IPS-NIHi11 (cell line): ENCODE measurements at places on chromosomes 13 and 19.

- DNase-seq: no peak
Observed at GRCh38 chr13:23411706-23412105, 21.8 kb downstream of the SACS start.

- DNase-seq: no peak
Observed at GRCh38 chr19:58570770-58571574, 2.2 kb downstream of the MZF1 start.

DNA sequence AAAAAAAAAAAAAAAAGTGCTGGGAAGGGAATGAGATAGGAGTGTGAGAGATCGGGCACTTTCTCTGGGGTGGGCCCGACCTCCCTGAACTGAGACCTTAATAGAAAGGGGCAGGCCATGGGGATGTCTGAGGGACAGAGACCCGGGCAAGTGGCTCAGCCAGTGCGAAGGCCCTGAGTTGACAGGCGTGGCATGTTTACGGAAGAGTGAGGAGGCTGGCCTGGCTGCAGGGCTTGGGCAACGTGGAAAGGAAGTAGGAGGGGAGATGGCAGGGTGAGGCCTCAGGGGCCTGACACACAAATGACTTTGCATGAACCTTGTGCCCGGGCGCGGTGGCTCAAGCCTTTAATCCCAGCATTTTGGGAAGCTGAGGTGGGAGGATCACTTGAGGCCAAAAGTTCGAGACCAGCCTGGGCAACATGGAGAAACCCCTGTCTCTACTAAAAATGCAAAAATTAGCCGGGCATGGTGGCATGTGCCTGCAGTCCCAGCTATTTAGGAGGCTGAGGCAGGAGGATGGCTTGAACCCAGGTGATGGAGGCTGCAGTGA lies 13.9 kb downstream of the FCHO1 start:
- no peak for DNase-seq

DNA sequence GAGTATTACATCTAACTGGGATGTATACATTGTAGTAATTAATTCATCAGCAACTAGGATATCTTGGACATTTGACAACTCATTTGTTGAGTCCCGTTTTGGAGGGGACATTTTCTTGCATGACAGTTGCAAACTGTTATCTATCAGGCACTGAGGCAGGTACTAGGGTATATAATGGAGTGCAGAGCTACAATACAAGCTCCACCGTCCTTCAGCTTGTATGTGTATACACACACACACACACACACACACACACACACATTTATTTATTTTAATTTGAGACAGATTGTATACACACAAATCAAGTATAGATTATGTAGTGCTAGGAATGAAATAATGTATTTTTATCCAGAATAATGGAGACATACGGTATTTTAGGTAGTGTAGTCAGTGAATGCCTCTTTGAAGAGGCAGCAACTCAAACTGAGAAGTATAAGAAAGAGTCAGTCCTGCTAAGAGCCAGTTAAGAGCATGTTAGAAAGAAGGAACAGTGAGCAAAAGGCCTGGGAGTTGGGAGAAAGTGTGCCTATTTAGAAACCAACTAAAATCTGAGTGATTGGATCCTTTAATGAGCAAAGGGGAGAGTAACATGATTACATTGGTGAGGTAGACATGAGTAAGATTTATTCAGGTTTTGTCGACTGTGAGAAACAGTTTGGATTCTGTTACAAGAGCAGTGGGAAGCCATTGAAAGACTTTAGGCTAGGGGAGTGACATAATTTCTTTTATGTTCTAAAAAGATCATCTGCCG lies 74.5 kb downstream of the NBEA start:
- no peak for DNase-seq

DNA sequence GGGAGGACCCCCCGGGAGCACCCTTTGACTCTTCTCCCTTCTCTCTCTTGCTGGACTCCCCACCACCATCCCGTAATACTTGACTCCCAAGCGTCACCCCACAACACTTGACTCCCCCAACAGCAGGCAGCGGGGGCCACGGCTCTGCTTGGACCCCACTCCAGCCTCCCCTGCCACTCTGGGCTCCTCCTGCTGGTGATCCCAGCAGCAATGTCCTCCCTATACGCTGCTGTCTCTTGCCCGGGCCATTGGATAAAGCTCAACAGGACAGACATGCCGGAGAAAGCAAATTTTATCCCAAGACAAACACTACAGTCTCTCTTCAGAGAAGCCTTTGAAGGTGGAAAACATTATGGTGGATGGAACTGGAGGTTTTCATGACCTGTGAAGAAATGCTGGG lies 20.4 kb upstream of the AMER2 start:
- DNase-seq: no peak

DNA sequence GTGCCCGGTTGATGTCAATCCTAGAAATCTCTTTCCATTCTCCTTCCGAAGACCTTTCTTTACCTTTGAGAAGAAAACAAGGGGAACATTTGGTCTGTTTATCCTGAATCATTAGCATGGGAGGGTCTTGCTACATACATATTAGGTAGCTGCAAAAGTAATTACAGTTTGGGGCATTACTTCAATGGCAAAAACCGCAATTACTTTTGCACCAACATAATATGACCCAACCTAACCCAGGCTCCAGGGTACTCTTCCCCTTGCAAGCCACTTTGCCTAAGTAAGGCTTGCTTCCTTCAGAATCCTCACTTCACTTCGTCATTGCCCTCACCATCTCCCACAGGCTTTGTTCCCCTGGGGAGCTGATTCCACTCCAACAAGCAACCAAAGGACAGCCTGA lies 662.7 kb downstream of the DIAPH3 start:
- DNase-seq: no peak

GRCh38 chr13:35179494-35179893 lies 237.4 kb downstream of the NBEA start:
- no peak for DNase-seq

DNA sequence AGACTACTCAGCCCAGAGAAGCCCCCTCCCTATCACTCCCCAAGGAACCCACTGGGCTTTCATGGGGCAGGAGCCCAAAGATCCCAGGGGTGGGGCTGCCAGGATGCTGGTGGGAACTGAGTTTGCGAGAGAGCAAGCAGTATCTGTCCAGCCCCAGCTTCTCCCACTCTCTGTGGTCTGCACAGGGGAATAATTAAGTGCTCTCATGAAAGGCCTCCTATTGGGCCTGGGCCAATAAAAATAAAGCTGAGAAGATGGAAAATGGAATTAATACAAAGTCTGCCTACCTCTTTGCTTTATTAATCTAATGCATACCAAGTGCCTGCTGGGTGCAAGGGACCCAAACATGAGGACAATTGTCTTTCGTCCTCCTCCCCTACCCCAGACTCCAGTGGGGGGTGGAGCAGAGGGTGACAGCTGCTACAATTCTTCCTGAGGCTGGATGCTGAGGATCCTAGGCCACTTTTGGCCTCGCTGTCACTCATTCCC lies 5.4 kb downstream of the DDX39A start:
- no peak for DNase-seq

- DNase-seq: no peak
Observed at GRCh38 chr13:39965309-39965708, 309.8 kb downstream of the COG6 start.

GRCh38 chr19:44907613-44908012 lies 2.0 kb downstream of the APOE start:
- DNase-seq: no peak

DNA sequence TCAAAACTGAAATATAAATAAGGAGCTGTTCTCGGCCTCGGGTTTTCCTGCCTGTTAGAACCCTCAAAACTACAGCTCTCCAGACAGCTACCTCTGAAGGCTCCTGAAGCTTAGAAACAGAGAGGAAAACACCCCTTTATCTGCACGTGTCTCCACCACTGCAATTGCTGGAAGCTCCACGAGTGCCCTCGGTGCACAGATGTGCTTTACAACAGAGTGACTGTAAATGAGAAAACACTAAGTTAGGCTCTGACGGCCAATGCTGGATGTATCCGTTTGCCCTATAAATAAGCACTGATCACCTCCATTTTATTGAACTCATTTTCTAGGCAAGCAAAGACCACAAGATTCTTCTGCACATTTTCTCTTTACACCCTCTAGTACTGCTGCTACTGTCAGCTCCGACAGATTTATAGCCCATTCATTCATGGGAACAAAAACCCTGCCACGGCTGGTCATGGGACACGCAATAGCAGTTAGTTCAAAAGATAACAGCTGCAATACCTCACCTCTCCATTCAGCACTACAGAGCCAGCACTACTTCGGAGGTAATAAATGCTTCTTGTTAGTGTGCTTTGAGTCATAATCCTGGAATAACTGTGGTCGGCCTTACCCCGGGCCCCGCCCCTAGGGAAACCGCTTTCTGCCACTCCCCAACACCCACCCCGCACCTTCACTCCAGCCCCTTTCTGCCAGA lies 241.1 kb upstream of the ZNF507 start:
- no peak for DNase-seq

DNA sequence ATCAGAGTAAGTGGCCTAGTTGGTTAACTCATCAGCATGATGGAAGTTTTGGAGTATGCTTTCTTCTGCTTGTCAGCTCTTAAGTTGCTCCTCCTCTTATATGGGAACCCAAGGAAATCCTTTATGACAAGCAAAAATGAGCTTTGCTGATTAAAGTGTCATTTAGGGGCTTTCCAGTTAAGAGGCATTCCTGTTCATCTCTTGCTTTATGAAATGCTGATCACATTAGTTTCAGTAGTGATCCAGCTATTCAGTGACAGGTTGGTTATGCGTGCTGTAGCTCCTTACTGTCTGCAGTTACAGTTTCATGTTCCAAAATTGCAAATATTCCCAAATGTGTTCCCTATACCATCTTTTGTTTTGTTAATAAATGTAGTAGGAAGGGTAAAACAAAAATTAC lies 146.6 kb downstream of the CDK8 start:
- no peak for DNase-seq

- DNase-seq: peak; percentile 89
Observed at GRCh38 chr19:54430306-54431254, 15.3 kb downstream of the TTYH1 start.

DNA sequence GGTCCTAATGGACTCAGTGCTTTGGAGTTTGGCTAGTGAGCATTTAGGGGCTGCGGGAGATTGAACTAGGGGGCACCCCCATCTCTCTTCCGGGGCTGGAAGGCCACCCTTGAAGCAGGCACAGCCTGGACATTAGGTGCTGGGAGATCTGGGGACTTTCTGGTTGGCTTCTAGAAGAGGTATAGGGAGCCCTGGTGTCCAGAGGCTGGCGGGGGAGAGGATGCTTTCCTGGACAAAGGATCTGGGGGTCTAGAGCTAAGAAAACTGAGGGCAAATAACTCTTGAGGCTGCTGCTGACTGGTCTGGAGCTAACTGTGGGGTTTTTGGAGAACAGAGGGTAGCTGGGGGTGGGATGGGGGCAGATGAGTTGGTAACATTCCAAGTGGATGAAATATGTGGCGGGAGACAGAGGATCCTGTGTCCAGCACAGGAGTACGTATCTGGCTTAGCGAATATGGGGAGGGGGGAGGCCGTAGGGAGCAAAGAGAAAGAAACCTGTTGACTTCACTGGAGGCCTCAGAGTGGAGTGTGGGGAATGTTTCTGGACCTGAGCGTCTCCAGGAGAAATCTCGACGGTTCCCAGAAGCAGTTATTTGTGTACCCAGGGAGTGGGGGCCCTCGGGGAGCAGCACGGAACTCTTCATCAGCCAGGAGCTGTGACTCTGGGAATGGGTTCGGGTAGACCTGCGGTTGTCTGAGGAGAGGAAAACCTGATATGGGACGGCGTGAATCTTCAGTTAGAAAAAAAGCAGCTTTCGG lies 1.4 kb downstream of the HNRNPUL1 start:
- no peak for DNase-seq

- peak; percentile 52 for DNase-seq
Observed at GRCh38 chr13:42876270-42876714, 94.9 kb downstream of the FAM216B start.

GRCh38 chr13:28991764-28992163 lies 171.6 kb downstream of the MTUS2 start:
- DNase-seq: no peak
